ENCODE measurements at places on chromosomes 7 and 10. TPM values are rescaled to one million over a fixed set of nuclear protein-coding genes. Genes with fewer than 3 reads are reported as not detected.

LMOD2 gene
- not detected for total RNA-seq

OPN1SW gene
- total RNA-seq: not detected

METTL2B gene
- 23.6 TPM for total RNA-seq

ST8SIA6 gene
- total RNA-seq: 4.5 TPM

SPDYE1 gene
- not detected for total RNA-seq

KIF11 gene
- 1.1 TPM for total RNA-seq

LYZL1 gene
- not detected for total RNA-seq

ANKRD22 gene
- total RNA-seq: 0.28 TPM

TMEM176A gene
- total RNA-seq: 70.7 TPM

Measured in posterior vena cava (tissue), 2 donors.